ENCODE measurements at places on chromosomes 11 and 22.

GRCh38 chr22:16834971-16835370 lies 9.8 kb upstream of the XKR3 start:
- DNase-seq = peak; percentile 28

GRCh38 chr11:945986-946385 lies 20.3 kb downstream of the AP2A2 start:
- DNase-seq = no peak

DNA sequence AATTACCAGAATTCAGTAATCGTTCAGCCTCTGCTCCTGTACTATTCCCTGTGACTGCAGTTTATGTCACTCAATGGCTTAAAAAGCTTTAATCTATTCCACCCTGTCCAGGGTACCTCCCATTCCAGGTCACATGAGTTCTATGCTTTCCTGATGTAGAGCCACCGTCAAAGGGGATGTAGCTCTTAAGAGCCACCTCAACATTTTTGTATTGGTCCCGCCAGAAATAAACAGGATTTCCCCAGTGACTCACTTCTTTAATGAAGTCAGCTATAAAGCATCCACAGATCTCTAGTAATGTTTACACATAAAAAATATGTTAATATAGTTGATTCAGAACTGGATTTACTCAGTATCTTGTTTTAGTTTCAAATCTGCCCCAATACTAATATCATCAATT lies 1.3 kb upstream of the OR8D1 start:
- peak; percentile 74 for DNase-seq

DNA sequence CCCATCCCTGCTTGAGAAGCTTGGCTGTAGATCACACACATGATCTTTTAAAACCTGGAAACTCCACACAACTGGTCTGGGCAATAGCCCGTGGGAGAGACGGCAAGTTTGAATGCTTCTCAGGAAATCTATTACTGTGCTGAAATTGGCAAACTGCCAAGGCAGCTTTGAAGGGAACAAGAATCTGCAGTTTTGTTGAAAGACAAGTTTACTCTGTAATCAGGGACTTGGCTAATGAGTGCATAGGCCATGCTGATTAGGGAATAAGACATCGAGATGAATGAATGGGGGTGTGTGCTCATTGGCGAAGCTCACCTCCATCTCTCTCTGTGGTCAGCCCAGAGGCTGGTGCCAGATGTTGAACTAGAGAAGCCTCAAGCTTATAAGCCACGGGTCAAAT lies 218.8 kb downstream of the HIPK3 start:
- no peak for DNase-seq

- no peak for DNase-seq
Observed at GRCh38 chr11:101288392-101288791, 158.8 kb upstream of the PGR start.

- DNase-seq = peak; percentile 50
Observed at GRCh38 chr11:17528181-17528691, 16.0 kb downstream of the USH1C start.

DNA sequence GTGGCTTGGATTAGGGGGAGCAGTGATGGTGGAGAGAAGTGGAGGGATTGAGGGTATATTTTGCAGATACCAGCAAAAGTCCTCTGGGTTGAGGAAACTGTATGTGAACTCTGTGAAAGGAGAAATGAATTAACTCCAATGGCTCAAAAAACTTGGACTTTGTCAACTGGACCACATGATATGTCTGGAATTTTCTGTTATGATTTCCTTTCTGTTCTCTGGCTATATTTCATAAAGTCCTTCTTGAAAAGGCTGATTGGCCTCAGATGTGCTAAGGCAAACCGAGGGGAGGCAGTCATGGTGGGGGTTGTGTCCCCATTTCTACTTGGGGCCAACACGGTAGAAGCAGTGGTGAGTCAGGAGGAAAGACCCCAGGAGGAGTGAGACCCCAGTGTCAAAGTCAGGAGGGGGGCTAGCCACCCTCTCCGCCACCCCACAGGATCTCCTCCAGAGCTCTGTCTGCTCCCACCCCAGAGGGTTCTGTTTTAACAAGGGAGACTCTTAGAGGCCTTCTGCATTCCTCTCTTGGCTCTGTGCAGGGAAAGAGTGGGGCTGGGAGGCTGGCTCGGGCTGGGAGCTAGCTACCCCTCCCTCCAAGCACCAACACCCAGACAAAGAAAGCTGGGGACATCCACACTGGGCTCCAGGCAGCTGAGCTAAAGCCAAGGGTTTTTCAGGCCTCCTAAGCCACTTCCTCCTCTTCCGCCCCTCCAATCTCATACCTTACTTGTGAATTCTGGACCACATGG lies 13.8 kb downstream of the CHRDL2 start:
- no peak for DNase-seq

DNA sequence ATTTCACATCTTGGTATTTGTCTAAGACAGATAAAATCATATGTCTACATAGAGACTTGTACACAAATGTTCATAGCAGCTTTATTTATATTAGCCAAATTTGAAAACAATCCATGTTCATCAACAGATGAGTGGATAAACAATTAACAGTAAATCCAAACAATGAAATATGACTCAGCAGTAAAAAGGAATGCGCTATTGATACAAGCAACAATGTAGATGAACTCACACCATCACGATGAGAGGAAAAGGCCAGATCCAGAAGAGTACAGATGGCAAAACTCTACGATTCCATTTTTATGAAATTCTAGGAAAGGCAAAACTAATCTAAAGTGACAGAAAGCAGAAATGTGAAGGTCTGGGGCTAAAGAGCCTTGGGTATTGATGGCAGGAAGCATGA lies 384.3 kb downstream of the NTM start:
- no peak for DNase-seq

DNA sequence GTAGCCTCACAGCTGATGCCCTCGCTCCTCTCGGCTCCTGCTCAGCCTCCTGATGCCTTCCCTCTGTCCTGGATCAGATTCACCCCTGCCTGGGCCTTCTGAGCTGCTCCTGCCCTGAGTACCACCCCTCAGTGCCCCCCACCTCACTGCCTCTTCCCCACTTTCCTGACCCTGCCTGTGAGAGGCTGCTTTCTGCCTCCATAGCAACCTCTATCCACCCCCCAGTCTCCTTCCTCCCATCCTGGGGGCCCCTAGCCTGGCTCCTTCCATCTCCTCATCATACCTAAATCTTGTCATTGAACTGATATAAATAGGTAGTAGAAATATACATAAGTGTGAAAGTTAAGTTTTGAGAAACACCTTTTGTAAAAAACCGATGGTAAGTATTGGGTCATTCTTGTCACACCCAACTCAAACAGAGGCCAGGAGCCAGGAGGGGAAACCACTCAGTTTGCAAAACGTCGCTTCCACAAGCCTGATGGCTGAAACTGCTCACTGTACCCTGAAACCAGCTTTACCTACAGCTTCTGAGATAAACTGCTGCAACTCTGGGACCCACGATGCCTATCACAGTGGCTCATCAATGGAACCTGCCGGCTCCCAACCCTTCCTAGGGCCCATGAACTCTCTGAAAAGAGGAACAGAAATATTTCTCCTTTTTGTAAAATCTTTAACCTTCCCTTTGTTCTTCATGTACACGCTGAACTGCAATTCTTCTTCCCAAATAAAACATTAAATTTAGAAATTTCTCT lies 4.8 kb upstream of the APOBEC3H start:
- DNase-seq = no peak

DNA sequence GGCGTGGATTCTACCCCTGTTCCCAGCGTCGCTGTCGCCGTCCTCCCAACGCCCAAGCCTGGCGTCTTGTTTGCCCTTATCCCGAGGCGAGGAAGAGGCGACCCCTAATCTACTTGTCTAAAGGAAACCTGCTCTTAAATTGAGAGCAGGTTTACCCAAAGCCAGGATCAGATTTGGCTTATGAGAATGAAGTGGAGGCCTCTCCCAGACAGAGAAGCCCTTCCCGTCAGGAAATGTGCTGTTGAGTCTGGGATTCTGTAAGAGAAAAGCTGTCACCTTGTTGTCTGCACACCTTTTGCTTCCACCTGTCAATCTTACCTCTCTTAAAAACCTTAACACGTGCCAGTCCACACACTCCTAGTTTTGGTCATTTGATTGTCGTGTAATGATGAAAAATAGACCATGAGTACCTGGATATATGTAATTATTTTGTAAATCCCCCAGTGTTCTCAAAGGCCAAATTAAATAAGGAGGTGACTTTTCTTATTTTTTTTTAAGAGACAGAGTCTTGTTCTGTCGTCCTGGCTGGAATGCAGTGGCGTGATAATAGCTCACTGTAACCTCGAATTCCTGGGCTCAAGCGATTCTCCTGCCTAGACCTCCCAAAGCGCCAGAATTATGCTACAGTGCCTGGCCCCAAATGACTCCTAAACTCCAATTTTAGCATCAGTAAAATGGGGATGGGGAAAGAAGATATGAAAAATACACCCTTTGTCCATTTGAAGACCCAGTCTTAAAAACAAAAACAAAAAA lies 627 bp downstream of the GTF2H1 start:
- no peak for DNase-seq

DNA sequence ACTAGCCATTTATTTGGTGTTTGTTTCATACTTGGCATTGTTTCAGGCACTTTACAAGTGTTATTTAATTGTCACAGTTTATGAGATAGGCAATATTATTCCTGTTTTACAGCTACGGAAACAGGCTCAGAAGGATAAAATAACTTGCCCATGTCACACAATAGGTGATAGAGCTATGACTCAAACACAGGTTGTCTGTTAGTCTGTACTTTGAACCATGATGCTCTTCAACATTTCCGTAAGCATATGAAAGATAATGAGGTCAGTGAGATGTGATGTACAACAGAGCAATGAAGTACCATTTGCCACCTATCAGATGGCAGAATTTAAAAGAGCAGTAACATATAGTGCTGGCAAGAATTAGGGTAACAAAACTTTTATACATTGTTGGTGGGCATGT lies 15.3 kb downstream of the TUG1 start:
- DNase-seq = no peak

DNA sequence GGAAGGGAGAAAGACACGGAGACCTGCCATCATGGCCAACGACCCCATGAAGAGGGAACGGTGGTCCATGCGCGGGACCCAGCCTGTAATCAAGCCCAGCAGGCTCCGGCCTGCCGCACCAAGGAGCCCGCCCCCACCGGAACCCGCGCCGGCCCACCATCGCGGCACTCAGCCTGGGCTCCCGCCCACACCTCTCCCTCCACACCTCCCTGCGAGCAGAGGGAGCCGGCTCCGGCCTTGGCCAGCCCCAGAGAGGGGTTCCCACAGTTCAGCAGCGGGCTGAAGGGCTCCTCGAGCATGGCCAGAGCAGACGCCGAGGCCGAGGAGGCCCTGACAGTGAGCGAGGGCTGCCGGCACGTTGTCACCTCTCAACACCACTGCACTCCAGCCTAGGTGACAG lies 1302.8 kb upstream of the CNTN5 start:
- DNase-seq = no peak

GRCh38 chr11:68900835-68901381 lies 2.7 kb downstream of the MRPL21 start:
- no peak for DNase-seq

DNA sequence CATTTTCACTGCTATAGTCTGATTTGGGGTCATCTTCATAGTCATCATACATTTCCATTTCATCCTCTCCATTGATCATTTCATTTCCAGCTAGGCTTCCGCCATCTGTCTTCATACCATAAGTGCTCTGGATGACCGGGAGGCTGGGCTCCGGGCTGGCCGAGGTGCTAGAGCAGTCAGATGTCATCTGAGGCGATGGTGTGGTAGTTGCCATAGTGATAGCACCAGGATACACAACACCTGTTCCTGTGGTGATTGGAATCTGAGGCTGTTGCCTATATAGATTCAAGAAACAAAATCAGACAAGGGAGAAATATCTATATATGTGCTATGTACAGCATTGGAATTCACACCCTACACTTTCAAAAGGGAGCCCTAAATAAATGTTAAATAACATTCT lies 383.5 kb downstream of the SOX6 start:
- no peak for DNase-seq

GRCh38 chr22:29647954-29648737 lies 44.7 kb downstream of the NF2 start:
- DNase-seq = no peak

DNA sequence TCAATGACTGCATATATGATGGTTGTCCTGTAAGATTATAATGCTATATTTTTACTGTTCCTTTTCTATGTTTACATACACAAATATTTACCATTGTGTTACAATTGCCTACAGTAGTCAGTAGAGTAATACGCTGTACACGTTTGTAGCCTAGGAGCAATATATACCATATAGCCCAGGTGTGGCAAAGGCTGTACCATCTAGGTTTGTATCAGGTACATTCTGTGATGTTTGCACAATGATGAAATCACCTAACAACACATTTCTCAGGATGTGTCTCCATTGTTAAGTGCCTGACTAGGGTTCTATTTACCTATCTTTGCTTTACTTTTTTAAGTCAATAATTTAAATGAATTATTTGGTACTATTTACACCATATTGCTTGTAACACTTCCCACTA lies 21.9 kb downstream of the PRR5L start:
- no peak for DNase-seq

DNA sequence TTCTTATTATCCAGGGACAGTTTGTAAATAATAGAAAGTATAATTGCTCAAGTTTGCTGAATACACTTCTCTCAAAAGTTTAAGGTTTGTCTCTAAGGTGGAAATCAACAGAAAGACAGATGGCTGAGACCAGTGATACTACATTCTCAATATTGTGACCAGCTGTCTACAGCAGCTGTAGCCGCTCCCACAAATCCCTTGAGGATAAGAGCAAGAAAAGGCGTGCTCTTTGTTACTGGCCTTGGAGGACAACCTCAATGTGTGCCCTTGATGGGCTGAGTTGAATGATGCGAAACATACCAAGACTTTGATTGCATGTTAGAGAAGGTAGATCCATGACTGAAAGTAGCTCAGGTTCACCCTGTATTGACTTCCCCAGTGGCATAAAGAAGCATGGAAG lies 6.1 kb downstream of the OR6M1 start:
- no peak for DNase-seq

GRCh38 chr22:41825376-41825775 lies 7.5 kb upstream of the SREBF2 start:
- no peak for DNase-seq

DNA sequence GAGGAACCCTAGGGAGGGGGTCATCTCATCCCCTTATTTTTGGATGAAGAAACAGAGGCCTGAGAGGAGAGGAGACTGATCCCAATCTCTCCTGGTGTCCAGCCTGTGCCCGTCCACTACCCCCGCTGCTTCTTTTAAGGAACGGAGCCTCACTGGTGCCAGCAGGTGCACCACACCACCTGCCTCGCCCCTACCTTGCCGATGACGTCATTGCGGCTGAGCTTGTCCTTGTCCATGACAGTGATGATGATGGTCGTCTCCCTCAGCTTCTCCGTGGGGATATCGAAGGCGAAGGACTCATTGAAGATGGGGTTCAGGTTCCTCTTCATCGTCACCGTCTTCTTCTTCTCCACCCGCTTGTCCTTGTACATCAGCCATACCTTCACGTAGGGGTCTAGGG lies 14.3 kb downstream of the LRRC10B start:
- DNase-seq = no peak

DNA sequence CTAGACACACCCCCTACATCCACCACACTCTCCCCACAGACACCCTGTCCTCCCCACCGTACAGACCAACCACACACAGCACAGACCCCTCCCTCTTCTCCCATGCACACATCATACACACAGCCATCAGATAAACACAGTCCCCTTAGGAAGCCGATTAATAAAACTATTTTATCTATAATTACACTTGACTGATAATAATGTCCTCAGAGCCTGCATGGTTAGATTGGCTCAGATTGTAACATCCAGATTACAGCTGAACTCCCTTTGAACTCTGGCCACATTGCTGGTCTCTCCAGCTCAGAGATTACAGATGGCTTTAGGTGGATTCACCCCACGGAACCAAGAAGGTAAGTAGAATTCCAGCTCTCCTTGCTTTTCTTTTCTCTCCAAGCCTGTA lies 9.5 kb upstream of the ELF5 start:
- DNase-seq = no peak

GRCh38 chr11:30481330-30481729 lies 104.8 kb downstream of the MPPED2 start:
- DNase-seq = no peak
